ENCODE measurements at places on chromosomes 3 and 15.

DNA sequence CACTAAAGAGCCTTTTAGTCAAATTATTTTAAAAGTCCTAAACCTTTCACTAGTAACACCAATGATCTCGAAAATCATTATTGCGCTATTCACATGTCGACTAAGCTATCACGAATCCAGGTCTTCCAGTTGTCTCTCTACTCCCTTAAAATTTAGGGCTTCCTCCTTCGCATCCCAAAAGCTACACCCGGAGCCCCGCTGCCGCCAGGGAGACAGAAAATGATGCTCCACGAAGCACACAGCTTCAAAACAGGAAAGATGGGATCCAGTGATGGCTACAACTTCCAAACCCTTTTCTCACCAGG is 253 bp downstream of the IFT80 start:
- DNase-seq: no peak
- peaks cover 34% of the 10 kb centered on the region for H3K4me1 ChIP-seq
- H3K36me3 ChIP-seq: peaks cover 31% of the 10 kb centered on the region
- H3K4me3 ChIP-seq: peak overlapping the region; percentile 95

- no peak for DNase-seq
- peaks cover 2% of the 10 kb centered on the region for H3K36me3 ChIP-seq
- peaks cover 10% of the 10 kb centered on the region for H3K4me1 ChIP-seq
- no peak overlapping the region for H3K4me3 ChIP-seq
- H3K27me3 ChIP-seq: no peaks in the 10 kb centered on the region
- H3K27ac ChIP-seq: no peak overlapping the region
Observed at GRCh38 chr3:17141699-17142098, 256.9 kb downstream of the PLCL2 start.

GRCh38 chr3:31161889-31162288 is 267.4 kb upstream of the GADL1 start:
- H3K27ac ChIP-seq: no peak overlapping the region
- no peaks in the 10 kb centered on the region for H3K27me3 ChIP-seq
- no peaks in the 10 kb centered on the region for H3K36me3 ChIP-seq
- DNase-seq: no peak
- H3K4me3 ChIP-seq: no peak overlapping the region

DNA sequence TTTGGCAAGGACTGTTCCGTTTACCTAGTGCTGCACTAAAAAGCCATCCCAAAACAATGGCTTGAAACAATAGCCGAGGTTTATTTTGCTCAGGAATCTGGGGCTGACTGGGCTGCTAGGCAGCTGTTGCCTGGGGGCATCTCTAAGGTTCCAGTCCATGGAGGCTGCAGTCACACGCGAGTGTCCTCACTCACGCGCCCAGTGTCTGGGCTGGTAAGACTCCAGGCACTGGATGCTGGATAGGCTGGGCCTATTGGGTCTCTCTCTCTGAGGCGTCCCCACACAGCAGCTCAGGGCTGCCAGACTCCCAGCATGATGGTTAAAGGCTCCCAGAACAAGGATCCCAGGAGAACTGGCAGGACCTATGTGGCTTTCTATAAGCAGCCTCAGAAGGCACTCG is 34.2 kb downstream of the ALS2CL start:
- no peak overlapping the region for H3K27ac ChIP-seq
- H3K27me3 ChIP-seq: peaks cover 27% of the 10 kb centered on the region
- H3K4me1 ChIP-seq: no peaks in the 10 kb centered on the region
- H3K4me3 ChIP-seq: no peak overlapping the region
- no peaks in the 10 kb centered on the region for H3K36me3 ChIP-seq

DNA sequence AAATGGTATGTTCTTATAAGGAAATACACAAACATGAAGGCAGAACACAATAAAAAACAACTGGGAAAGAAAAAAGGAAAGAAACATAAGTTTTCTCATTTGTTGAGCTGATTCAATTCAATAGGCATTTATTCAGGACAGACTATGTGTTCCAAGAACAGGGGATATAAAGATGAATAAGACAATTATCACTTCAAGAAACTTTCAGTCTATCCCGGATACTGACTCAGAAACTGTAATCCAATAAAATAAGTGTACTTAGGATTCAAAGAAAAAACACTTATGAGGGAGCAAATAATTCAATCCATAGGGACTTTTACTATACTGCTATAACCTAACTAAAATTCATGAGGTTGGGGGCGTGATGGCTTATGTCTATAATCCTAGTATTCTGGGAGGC is 3.5 kb upstream of the POPDC2 start:
- H3K27me3 ChIP-seq: no peaks in the 10 kb centered on the region
- DNase-seq: no peak
- no peaks in the 10 kb centered on the region for H3K4me1 ChIP-seq
- peak overlapping the region; percentile 11 for H3K27ac ChIP-seq

DNA sequence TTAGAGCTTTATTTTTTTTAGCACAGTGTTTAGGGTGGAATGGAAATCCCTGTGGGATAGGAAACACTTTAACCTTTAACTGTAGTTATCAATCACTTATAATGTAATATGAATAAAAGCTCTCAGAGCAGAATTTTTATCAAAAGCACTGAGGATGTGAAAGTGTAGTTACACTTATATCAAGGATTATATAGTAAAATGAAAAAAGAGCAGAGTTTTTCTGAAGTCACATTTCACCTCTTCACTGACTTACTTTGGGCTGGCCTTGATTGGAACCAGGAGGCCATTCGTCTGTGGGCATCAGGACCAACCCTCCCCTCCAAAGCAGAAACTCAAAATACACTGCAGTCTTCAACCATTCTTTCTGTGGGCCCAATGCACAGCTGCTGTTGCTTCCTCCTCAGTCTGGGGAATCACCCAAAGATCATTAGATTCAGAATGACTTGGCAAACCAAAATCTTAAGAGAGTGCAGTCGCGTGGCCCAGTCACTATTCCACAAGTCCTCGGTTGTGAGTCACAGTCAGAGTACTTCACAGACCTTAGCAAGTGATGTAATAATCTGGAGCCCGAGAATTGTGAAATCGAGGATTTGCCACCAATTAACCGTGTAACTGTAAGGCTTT is 132.6 kb upstream of the COL8A1 start:
- peaks cover 5% of the 10 kb centered on the region for H3K4me1 ChIP-seq
- H3K27me3 ChIP-seq: no peaks in the 10 kb centered on the region
- no peak overlapping the region for H3K27ac ChIP-seq
- H3K4me3 ChIP-seq: no peak overlapping the region
- DNase-seq: no peak

GRCh38 chr3:144051211-144051610 is 79.6 kb downstream of the DIPK2A start:
- H3K27me3 ChIP-seq: peaks cover 23% of the 10 kb centered on the region
- H3K4me3 ChIP-seq: no peak overlapping the region
- no peaks in the 10 kb centered on the region for H3K4me1 ChIP-seq
- no peak overlapping the region for H3K27ac ChIP-seq

GRCh38 chr3:147298511-147298982 is 107.8 kb downstream of the ZIC4 start:
- H3K27ac ChIP-seq: no peak overlapping the region
- H3K4me1 ChIP-seq: no peaks in the 10 kb centered on the region
- H3K4me3 ChIP-seq: no peak overlapping the region
- no peak for DNase-seq
- peaks cover 1% of the 10 kb centered on the region for H3K36me3 ChIP-seq
- no peaks in the 10 kb centered on the region for H3K27me3 ChIP-seq

DNA sequence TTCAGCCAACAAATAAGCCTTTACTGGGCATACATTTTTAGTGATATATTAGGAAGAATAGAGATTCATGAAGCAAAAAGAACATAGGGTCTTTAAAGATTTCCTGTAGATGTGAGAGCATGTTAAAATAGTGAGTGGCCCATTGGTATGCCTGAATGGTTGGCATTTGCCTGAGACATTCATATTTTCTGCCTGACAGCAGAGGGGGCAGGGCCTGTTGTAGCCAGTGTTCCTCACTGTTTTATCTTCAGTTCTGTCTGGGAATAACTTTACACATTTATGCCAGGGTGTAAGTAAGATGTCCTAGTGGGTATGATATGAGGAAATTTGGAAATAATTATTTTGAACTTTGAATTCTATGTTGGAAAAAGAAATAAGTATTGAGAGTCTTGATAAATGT is 704.7 kb upstream of the ARPP21 start:
- H3K4me1 ChIP-seq: no peaks in the 10 kb centered on the region
- no peak for DNase-seq
- no peaks in the 10 kb centered on the region for H3K36me3 ChIP-seq
- H3K27ac ChIP-seq: no peak overlapping the region
- H3K4me3 ChIP-seq: no peak overlapping the region

- DNase-seq: no peak
- H3K4me3 ChIP-seq: no peak overlapping the region
- no peaks in the 10 kb centered on the region for H3K4me1 ChIP-seq
- H3K27ac ChIP-seq: no peak overlapping the region
- peaks cover 1% of the 10 kb centered on the region for H3K36me3 ChIP-seq
- H3K27me3 ChIP-seq: no peaks in the 10 kb centered on the region
Observed at GRCh38 chr3:76685858-76686257, 354.0 kb upstream of the ROBO2 start.

GRCh38 chr3:172101107-172101506 is 61.7 kb downstream of the FNDC3B start:
- peaks cover 32% of the 10 kb centered on the region for H3K4me1 ChIP-seq
- H3K4me3 ChIP-seq: no peak overlapping the region
- peaks cover 6% of the 10 kb centered on the region for H3K36me3 ChIP-seq
- H3K27ac ChIP-seq: no peak overlapping the region
- no peak for DNase-seq
- H3K27me3 ChIP-seq: no peaks in the 10 kb centered on the region

- no peak overlapping the region for H3K4me3 ChIP-seq
- H3K4me1 ChIP-seq: peaks cover 17% of the 10 kb centered on the region
- peaks cover 52% of the 10 kb centered on the region for H3K36me3 ChIP-seq
- no peak for DNase-seq
- H3K27ac ChIP-seq: no peak overlapping the region
Observed at GRCh38 chr3:32482693-32483092, 20.0 kb downstream of the CMTM6 start.

GRCh38 chr3:7254251-7254650 is 393.3 kb downstream of the GRM7 start:
- no peak for DNase-seq
- no peaks in the 10 kb centered on the region for H3K4me1 ChIP-seq
- H3K27me3 ChIP-seq: no peaks in the 10 kb centered on the region
- H3K27ac ChIP-seq: no peak overlapping the region

GRCh38 chr15:66821307-66821706 is 119.3 kb downstream of the SMAD6 start:
- no peaks in the 10 kb centered on the region for H3K36me3 ChIP-seq
- H3K4me1 ChIP-seq: no peaks in the 10 kb centered on the region
- H3K27me3 ChIP-seq: no peaks in the 10 kb centered on the region
- no peak overlapping the region for H3K4me3 ChIP-seq
- DNase-seq: no peak

DNA sequence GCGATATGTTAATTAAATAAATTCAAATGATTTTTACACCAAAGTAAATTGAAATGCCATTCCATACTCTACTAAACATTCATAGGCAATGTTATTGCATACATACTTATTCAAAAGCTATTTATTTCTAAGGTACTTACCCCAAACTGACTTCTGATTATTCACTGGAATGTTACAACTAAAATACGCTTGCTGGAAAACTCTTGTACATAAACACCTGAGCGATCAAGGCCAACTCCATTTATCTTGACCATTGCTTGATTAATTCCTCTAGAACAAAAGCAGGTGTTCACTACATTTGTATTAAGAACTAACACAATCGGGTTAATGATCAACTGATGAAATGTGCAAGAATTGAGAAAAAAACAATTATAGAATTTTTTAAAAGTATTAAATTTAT is at the start of gene SERPINI2:
SERPINI2 (minus strand) TSS at position 180 of the 400 bp plus-strand sequence. CDS start 2,208 bp downstream, outside the sequence.
- no peaks in the 10 kb centered on the region for H3K27me3 ChIP-seq
- H3K36me3 ChIP-seq: no peaks in the 10 kb centered on the region
- H3K4me3 ChIP-seq: no peak within 1 kb of the TSS
- DNase-seq: no peak
- H3K4me1 ChIP-seq: no peaks in the 10 kb centered on the region

- no peak for DNase-seq
- no peaks in the 10 kb centered on the region for H3K27me3 ChIP-seq
- H3K4me1 ChIP-seq: peaks cover 27% of the 10 kb centered on the region
- H3K4me3 ChIP-seq: no peak overlapping the region
- H3K27ac ChIP-seq: no peak overlapping the region
Observed at GRCh38 chr3:67461667-67462142, 192.7 kb downstream of the SUCLG2 start.

DNA sequence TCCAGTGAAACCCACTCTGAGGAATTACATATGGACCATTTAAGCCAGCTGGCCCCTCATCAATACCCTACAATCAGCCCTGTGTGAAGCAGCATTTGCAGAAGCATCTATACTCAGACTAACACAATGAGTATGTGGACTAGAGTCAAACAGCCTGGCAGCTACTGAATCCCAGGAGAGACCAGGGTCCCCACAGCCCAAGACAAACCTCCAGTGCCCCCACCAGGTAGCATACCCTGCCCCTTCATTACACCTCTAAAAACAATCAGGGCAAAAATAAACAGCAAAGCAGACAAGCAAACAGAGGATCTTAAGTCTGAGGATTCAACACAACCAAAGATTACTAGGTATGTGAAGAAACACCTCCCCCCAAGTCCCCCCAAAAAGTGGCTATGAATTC is 157.4 kb downstream of the LEKR1 start:
- peaks cover 8% of the 10 kb centered on the region for H3K4me1 ChIP-seq
- no peak overlapping the region for H3K4me3 ChIP-seq
- no peak for DNase-seq
- no peaks in the 10 kb centered on the region for H3K27me3 ChIP-seq
- H3K27ac ChIP-seq: no peak overlapping the region

DNA sequence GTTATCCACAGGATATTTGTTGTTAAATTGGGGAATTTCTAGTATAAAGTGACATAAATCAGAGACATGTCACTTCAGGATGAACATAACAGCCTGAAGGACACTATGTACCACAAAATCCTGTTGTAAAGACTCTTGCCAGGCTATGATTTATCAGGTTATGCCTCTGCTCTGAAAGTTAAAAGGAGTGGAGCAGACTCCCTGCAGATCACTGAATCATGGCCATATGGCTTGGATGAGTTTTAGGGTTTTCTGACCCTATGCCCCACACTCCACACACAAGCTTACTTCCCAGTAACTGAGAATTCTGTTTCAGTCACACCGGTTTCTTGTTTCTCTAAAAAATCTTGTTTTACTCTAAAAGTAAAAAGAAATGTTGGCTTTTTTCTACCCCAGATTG is 869.4 kb downstream of the NAALADL2 start:
- no peaks in the 10 kb centered on the region for H3K36me3 ChIP-seq
- no peak overlapping the region for H3K27ac ChIP-seq
- no peaks in the 10 kb centered on the region for H3K27me3 ChIP-seq
- H3K4me3 ChIP-seq: no peak overlapping the region
- H3K4me1 ChIP-seq: no peaks in the 10 kb centered on the region
- DNase-seq: no peak

GRCh38 chr3:2543247-2543646 is 444.6 kb downstream of the CNTN4 start:
- H3K4me1 ChIP-seq: no peaks in the 10 kb centered on the region
- H3K4me3 ChIP-seq: no peak overlapping the region
- peaks cover 2% of the 10 kb centered on the region for H3K36me3 ChIP-seq
- DNase-seq: no peak
- no peak overlapping the region for H3K27ac ChIP-seq
- no peaks in the 10 kb centered on the region for H3K27me3 ChIP-seq
